ENCODE measurements at places on chromosomes 16 and 17.

DNA sequence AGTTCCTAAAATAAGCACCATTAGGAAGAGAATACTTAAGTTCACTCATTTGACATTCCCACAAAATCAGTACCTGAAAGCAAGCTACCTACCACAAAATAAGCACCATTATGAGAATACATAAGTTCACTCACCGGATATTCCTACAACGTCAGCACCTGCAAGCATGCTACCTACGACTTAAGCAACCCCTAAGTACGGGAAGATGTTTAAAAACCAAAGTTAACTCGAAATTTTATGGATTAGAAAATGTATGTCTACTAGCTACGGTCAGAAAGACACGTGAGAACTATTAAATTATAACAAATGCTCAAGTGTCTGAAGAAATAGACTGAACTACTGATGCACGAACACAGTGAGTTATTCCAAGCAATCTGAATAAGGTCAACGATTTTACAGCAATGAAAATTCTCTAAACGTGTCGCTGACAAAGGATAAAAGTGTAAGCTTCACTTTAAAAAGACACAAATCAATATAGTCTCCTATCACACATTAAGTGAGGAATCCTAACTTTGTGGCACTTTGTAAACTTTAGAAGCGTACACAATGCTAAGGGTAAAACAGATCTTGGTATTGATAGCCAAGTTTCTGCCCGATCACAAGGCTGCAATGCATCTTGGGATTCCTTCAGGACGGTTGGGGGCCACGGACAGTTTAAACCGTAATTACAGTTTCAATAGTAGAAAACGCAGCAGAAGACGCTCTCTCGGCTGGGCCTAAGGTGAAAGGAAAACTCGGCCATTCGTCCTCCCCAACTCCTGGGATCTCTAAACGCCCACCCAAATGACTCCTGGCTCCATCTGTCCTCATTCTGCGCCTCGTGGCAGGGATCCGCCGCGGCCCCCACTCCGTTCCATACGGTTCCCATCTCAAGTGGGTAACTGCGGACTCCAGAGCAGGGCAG, 1.3 kb downstream of the GSPT1 start:
- peaks cover 4% of the 10 kb centered on the region for H3K27me3 ChIP-seq
- H3K27ac ChIP-seq = peak overlapping the region; percentile 95
- peak overlapping the region; percentile 95 for H3K4me3 ChIP-seq
- peaks cover 18% of the 10 kb centered on the region for H3K36me3 ChIP-seq
- DNase-seq = peak; percentile 66

DNA sequence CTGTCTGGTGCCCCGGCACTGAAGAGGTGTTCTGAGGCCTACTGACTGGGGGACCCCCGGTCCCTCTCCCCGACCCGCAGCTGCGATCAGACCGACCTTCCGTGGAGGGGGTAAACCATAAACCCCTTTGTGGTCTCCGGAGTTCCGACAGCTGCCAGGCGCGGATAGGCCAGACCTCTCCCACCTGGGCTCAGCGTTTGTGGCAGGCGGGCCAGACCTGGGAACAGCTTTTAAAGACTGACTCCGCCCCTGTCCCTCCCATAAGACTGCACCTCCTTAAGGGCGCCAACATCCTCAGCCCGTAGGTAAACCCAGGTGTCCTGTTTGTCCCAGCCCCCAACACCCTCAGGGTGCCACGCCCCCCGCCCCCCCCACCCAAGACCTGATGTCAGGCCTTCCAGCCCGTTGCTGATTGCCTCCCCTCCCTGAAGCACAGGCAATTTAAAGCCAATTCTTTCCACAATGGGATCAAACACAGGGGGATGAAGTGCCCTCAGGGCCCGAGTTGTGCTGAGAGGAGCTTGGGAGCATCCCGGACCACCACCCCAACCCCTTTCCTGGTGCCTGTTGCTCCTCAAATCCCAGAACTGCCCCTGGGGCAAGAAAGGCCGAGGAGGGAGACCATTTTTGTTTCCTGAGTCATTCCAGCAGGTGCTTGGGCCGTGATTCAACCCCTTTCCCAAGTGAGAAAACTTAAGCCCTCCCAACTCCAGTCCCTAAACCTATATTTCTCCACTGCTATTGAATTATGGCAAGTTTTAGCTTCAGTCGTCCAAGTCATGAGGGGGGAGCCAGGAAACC, at the start of gene SOX15:
TSS of gene SOX15 (minus strand) at position 204 of the 801 bp plus-strand sequence. CDS start 418 bp downstream, outside the sequence.
- no peak within 1 kb of the TSS for H3K4me3 ChIP-seq
- H3K4me1 ChIP-seq = peaks cover 11% of the 10 kb centered on the region
- peak within 1 kb of the TSS; percentile 56 for H3K27ac ChIP-seq
- DNase-seq = no peak

GRCh38 chr16:19014461-19014860, 30.7 kb downstream of the TMC7 start:
- DNase-seq = no peak
- H3K36me3 ChIP-seq = no peaks in the 10 kb centered on the region
- H3K27me3 ChIP-seq = no peaks in the 10 kb centered on the region
- no peak overlapping the region for H3K27ac ChIP-seq

DNA sequence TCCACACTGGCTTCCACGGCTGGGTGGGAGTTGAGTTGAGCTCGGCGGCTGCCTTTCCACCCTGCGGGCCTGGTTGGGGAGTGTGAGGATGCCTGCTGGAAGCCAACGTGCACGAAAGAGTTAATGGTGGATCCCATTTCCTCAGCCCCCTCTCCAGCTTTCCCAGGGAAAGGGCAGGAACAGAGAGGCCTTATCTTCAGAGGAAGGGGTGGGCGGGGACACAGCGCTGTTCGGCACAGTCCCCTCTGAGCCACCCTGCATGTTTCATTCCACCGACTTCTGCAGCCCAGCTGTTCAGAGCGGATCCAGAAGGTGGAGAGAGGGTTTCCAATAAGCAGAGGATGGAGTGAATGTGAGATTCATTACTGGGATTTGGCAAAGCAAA, 295.3 kb downstream of the SEC14L1 start:
- H3K4me3 ChIP-seq = no peak overlapping the region
- no peak for DNase-seq
- H3K4me1 ChIP-seq = peaks cover 90% of the 10 kb centered on the region
- H3K27me3 ChIP-seq = no peaks in the 10 kb centered on the region

- H3K36me3 ChIP-seq = peaks cover 12% of the 10 kb centered on the region
- no peaks in the 10 kb centered on the region for H3K27me3 ChIP-seq
- peak overlapping the region; percentile 52 for H3K4me3 ChIP-seq
- peaks cover 62% of the 10 kb centered on the region for H3K4me1 ChIP-seq
- DNase-seq = no peak
Measured at GRCh38 chr17:59753522-59754467, 46.3 kb downstream of the VMP1 start.

DNA sequence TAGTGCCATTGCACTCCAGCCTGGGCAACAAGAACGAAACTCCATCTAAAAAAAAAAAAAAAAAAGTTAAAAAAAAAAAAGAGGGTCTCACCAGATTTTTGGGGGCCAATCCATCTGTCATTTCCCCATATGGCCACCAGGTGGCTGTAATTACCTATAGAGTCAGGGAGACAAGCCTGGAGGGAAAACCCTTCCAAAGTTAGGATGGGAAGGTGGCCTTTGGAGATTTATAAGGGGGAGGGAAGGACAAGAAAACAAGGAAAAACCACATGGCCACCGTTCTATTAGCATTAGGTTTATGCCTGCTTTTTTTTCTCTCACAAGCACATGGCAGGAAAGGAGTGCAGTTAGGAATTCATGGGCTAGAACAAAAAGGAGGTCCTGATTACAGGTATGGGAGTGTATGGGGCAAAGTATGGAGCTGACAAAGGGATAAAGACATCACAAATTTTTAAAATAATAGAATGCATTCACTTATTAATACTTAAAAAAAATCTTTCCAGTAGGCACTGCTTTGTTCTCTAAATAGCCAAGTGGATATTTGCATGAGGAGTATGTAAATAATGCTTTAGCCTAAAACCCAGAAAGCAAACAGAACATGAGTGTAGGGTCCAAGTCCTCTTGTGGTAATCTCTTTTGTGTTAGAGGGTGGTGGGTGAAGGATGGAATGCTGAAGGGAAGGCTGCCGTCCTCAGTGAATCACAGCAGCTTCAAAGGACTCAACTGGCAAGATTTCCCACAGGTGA, 5.1 kb downstream of the CYB5D1 start:
- peaks cover 19% of the 10 kb centered on the region for H3K36me3 ChIP-seq
- peaks cover 11% of the 10 kb centered on the region for H3K4me1 ChIP-seq
- no peak overlapping the region for H3K4me3 ChIP-seq
- no peaks in the 10 kb centered on the region for H3K27me3 ChIP-seq

GRCh38 chr17:40960144-40960543, 6.6 kb downstream of the KRT39 start:
- peaks cover 2% of the 10 kb centered on the region for H3K4me1 ChIP-seq
- H3K4me3 ChIP-seq = no peak overlapping the region
- H3K36me3 ChIP-seq = no peaks in the 10 kb centered on the region
- peaks cover 18% of the 10 kb centered on the region for H3K27me3 ChIP-seq

DNA sequence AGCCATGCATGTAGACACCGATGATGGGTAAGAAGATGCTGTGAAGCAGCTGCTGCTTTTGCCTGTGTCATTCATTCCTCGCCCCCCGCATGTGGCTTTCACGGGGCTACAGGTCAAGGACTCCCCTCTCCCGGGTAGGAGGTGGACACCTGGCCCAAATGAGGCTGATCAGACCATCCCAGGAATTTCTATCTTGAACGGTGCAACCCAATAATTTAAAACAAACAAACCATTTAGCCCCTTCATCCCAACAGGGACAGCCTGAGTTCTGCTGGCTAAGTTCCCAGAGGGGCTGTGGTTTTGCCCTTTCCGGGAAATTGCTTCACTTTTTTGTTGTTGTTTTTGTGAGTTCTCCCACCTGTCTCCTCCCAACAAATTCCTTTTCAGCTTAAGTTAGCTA, 137.7 kb upstream of the CDH5 start:
- no peaks in the 10 kb centered on the region for H3K36me3 ChIP-seq
- DNase-seq = no peak
- H3K27ac ChIP-seq = no peak overlapping the region

DNA sequence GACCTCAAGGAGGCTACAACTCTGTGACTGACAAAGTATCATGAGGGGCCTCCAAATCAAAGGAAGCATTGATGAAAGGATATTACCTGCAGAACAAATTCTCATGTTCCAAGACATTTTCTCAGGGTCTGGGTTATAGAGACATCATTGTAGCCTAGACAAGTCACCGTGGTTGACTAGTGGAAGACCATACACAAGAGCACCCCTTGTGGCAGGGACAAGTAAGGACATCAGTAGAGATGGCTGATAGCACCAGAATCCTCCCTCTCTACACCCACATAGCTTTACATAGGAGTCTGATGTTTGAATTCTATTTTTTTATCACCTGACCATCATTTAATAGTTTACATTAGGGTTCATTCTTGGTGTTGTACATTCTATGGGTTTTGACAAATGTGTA, 32.5 kb upstream of the CDH8 start:
- no peaks in the 10 kb centered on the region for H3K36me3 ChIP-seq
- H3K27me3 ChIP-seq = no peaks in the 10 kb centered on the region
- H3K4me3 ChIP-seq = no peak overlapping the region
- DNase-seq = no peak
- H3K4me1 ChIP-seq = no peaks in the 10 kb centered on the region

DNA sequence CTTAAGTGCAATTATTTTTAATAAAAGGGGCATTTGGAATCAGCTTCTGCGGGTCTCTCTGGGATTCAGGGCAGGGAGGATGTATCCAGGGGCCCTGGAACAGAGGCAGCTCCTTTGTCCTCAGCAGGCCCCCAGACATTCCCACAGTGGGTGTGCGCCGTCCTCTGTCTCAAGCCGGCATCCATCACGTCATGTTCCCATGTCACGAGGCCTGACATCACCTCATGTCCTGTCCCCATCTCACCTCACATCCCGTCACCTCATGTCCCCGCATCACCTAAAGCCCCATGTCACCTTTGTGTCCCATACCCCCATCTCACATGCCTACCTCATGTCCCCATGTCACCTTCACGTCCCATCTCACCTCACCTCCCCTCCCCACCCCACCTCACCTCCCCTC, 18.5 kb downstream of the GAA start:
- no peak overlapping the region for H3K27ac ChIP-seq
- no peaks in the 10 kb centered on the region for H3K27me3 ChIP-seq
- H3K4me1 ChIP-seq = no peaks in the 10 kb centered on the region
- DNase-seq = no peak
- H3K4me3 ChIP-seq = no peak overlapping the region

DNA sequence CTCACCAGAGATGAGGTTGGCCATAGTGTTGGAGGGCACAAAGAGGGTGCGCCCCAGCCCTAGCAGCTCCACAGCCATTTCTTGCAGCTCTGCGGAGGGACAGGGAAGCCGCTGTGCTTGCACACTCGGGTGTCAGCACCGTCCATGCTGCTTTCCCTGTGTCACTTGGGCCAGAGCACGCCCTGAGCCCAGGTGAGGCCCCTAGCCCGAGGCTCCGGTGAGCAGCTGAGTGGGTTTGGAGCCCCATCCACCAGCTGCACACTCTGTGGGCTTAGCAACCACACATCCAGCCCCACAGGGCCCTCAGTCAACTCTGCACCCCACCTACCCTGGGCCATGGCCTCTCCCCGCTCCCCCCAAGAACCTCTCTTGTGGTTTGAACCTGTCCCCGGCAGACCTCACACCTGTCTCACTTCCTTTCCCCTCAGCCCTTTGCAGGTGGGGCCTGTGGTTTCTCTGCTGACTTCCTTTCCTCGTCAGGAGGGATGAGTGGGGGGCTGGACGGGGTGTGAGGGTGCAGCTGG, 20.7 kb downstream of the TMEM235 start:
- peak overlapping the region; percentile 8 for H3K4me3 ChIP-seq
- peaks cover 33% of the 10 kb centered on the region for H3K4me1 ChIP-seq
- DNase-seq = peak; percentile 84
- no peaks in the 10 kb centered on the region for H3K36me3 ChIP-seq
- H3K27ac ChIP-seq = peak overlapping the region; percentile 56

- H3K4me1 ChIP-seq = no peaks in the 10 kb centered on the region
- no peak for DNase-seq
- H3K4me3 ChIP-seq = no peak overlapping the region
- no peak overlapping the region for H3K27ac ChIP-seq
- H3K36me3 ChIP-seq = no peaks in the 10 kb centered on the region
Measured at GRCh38 chr16:61263400-61263799, 772.8 kb downstream of the CDH8 start.

- H3K27me3 ChIP-seq = no peaks in the 10 kb centered on the region
- H3K4me1 ChIP-seq = no peaks in the 10 kb centered on the region
- H3K4me3 ChIP-seq = no peak overlapping the region
- H3K27ac ChIP-seq = no peak overlapping the region
Measured at GRCh38 chr16:85491798-85492294, 121.3 kb upstream of the GSE1 start.

- no peaks in the 10 kb centered on the region for H3K27me3 ChIP-seq
- peaks cover 46% of the 10 kb centered on the region for H3K36me3 ChIP-seq
- peaks cover 62% of the 10 kb centered on the region for H3K4me1 ChIP-seq
- peak within 1 kb of the TSS; percentile 54 for H3K4me3 ChIP-seq
- peak; percentile 96 for DNase-seq
- peak within 1 kb of the TSS; percentile 91 for H3K27ac ChIP-seq
Measured at GRCh38 chr17:35063514-35064223, at the start of gene RFFL. Gene RFFL (minus strand): TSS chr17:35063707. CDS start chr17:35026553, 37,154 bp downstream.

- H3K4me1 ChIP-seq = peaks cover 20% of the 10 kb centered on the region
- H3K27ac ChIP-seq = no peak overlapping the region
- H3K4me3 ChIP-seq = no peak overlapping the region
- H3K27me3 ChIP-seq = peaks cover 8% of the 10 kb centered on the region
- no peak for DNase-seq
- no peaks in the 10 kb centered on the region for H3K36me3 ChIP-seq
Measured at GRCh38 chr17:44901411-44901921, 2.2 kb upstream of the EFTUD2 start.

Data from activated CD8-positive, alpha-beta memory T cell treated with anti-CD3 and anti-CD28 coated beads, Interleukin-2, amount 10 ng/mL, durations not matched to agents 7 days and 5 days (primary cell).